ENCODE measurements at places on chromosomes 13 and 19. TPM values are rescaled to one million over a fixed set of nuclear protein-coding genes. Genes with fewer than 3 reads are reported as not detected.

NKPD1 gene
- 0.21 TPM for polyA plus RNA-seq

FPR2 gene
- 0.61 TPM for polyA plus RNA-seq

TTYH1 gene
- polyA plus RNA-seq: 3.2 TPM

GPR12 gene
- 0.23 TPM for polyA plus RNA-seq

CEACAM1 gene
- 2.1 TPM for polyA plus RNA-seq

CASP14 gene
- polyA plus RNA-seq: 0.31 TPM

CEACAM8 gene
- 0.09 TPM for polyA plus RNA-seq

GPR18 gene
- polyA plus RNA-seq: 0.19 TPM

IFNL1 gene
- polyA plus RNA-seq: not detected

HIPK4 gene
- polyA plus RNA-seq: 1.6 TPM

ZNF724 gene
- 2.4 TPM for polyA plus RNA-seq

SPART gene
- 55.0 TPM for polyA plus RNA-seq

FAM216B gene
- polyA plus RNA-seq: 0.06 TPM

- DNase-seq: no peak
Observed at GRCh38 chr13:48446464-48446863, 33.6 kb upstream of the LPAR6 start.

DNA sequence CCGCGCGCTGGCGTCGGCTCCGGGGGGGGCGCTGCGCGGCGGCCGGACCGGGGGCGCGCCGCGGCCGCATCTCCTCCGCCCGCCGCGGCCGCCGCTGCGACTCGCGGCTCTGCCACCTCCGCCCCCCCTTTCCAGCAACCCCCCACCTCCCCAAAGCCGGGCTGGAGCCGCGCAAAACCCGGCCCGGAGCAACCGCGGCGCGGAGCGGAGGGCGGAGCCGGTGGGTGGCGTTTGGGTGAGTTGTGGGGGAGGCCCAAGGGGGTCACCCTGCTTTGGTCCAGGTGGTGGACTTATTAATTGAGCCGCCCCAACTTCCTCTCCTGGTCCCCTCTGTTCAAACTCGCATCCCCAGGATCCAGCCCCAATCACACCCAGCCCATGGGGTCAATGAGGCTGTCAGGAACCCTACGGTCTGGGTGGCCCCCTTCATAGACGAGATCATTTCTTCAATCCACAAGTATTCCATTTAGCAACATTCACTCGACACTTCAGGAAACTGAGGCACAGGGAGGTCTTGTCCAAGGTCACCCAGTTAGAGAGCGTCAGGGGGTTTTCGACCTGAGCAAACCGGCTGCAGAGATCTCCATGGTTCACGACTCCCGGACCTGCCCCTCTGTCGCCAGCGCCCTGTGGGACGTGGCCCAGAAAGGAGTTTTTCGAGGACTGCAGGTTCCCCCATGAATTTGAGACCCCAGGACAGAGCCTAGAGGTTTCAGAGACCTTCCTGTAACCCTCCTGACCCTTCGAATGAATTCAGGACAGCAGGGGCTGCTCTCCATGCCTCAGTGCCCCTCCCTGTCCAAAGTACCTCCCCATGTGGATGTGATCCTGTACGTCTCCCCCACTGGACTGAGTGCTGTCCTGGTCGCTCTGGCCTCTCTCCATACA, 22.4 kb upstream of the SEMA6B start:
- no peak for DNase-seq

DNA sequence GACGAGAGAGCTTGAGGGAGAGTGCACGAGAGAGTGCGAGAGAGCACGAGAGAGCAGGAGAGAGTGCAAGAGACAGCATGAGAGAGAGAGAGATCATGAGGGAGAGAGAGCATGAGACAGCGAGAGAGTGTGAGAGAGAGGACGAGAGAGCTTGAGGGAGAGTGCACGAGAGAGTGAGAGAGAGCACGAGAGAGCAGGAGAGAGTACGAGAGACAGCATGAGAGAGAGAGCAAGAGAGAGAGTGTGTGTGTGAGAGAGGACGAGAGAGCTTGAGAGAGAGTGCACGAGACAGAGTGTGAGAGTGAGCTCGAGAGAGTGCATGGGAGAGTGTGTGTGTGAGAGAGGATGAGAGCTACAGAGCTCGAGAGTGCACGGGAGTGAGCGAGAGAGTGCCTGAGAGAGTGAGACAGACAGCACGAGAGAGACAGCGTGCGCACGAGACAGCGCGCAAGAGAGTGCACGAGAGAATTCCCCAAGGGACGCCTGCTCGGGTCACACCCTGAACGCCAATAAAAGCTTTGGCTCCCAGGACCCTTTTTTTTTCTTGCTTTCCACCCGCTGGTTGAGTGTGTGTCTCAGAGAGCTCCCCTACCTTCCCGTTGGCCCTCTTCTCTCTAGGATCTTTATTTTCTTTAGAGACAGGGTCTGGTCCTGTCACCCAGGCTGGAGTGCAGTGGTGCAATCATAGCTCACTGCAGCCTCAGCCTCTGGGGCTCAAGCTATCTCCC, 3.7 kb downstream of the CD70 start:
- DNase-seq: no peak

DNA sequence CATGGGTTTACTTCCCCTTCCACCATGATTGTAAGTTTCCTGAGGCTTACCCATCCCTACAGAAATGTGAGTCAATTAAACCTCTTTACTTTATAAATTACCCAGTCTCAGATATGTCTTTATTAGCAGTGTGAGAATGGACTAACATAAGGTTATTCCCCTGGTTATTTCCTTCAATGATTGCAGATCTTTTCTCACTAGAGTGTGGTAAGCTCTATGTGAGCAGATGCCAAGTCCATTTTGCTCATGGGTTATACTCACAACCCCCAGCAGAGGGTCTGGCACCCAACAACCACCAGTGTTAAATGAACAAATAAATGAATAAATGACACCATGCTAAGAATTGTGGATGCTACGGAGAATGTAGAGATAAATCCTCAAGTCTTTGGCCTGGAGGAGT, 472.8 kb downstream of the LIG4 start:
- DNase-seq: no peak

- DNase-seq: no peak
Observed at GRCh38 chr13:30116379-30116778, 191.0 kb downstream of the KATNAL1 start.

- DNase-seq: no peak
Observed at GRCh38 chr19:29378543-29379080, 147.2 kb upstream of the VSTM2B start.

DNA sequence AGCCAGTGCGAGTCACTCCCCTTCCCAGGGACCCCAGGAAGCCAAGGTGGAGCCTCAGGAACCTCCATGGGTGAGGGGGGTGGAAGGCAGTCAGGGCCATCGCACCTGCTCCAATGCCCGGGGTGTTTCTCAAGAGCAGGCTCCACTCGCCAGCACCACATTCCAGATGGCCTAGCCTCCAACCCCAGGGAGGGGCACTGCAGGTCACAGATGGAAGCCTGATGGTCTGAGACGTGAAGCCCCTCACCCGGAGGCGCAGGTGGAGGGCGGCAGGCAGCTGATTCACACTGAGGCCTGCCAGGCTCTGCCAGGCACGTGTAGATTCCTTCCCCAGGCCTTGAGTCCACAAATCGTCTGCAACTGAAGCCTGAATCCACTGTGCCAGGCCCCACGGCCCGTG, 23.0 kb upstream of the ISYNA1 start:
- DNase-seq: no peak

- peak; percentile 85 for DNase-seq
Observed at GRCh38 chr19:39406656-39407409, at the start of gene ZFP36. Gene ZFP36 (plus strand): TSS chr19:39406847. CDS start chr19:39406905, 58 bp downstream.

DNA sequence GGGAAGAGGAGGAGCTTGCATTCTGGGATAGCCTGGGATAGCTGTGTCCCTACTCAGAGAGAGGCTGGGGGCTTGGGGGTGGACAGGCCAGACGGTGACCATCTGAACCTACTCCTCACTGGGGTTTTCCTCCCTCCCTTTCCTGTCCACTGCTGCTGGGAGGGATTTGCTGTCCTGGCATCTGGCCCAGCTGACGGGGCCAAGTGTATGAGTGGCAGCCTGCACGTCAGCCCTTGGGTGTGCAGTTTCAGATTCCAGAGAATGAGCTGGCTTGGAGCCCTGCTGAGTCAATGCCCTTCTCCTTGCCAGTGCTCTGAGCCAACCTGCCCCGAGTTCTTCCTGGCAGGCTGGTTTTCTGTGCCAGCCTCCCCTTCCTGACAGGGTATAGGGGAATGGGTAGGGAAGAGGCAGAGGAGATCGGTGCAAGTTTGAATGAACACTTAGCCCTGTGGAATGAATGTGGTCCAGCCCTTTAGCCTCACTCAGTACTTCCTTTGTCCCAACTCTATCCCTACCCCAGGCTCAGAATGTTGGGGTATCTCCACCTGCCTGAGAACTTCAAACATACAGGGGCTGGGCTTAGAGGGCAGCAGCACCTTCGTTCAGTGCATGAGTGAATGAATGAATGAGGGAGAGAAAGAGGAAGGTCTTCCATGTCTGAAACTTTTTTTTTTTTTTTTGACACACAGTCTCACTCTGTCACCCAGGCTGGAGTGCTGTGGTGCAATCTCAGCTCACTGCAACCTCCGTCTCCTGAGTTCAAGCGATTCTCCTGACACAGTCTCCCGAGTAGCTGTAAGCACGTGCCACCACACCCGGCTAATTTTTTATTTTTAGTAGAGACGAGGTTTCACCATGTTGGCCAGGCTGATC, 1.8 kb upstream of the ANGPTL4 start:
- DNase-seq: peak; percentile 86

DNA sequence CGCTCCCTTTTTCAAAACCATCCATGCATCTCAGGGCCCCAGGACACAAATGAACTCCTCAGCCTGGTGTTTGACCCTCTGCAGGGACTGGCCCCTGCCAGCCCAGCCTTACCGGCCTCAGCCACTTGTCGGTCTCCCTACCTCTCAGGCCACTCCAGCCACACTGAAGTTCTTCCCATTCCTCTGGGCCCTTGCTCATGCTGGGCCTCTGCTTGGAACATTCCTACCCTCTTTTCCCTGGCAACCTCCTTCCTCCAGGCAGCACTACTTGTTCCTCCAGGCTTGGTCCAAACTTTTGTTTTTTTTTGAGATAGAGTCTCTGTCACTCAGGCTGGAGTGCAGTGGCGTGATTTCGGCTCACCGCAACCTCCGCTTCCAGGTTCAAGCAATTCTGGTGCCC, 7.6 kb upstream of the EGLN2 start:
- DNase-seq: no peak

- DNase-seq: no peak
Observed at GRCh38 chr13:32491028-32491427, 47.6 kb downstream of the N4BP2L2 start.

- no peak for DNase-seq
Observed at GRCh38 chr19:47510516-47511127, 4.2 kb downstream of the NAPA start.

DNA sequence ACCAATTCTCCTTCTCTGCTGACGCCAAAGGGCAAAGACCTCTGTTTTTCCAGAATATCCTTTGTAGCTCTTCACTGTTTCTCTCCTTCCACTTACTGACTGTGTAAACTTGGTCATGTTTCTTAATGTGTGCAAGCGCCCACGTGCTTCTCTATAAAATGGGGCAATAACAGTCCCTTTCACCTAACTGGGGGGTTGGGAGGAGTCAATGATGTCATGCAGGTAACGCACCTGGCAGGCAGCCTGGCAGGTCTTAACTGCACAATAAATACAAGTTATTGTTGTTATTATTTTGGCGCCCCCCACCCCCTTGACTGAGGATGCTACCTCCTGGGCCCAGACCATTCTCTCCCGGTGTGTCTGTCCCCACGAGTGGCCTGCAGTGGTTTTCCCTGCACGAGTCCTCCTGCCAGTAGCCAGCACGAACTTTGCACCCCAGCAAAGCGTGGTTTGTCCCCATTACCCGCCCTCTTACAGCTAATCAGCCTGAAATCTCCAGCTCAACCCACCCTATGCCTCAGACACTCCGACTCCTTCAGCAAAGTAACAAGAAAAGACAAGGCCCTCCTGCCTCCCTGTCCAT, 5.3 kb downstream of the SBSN start:
- DNase-seq: no peak

DNA sequence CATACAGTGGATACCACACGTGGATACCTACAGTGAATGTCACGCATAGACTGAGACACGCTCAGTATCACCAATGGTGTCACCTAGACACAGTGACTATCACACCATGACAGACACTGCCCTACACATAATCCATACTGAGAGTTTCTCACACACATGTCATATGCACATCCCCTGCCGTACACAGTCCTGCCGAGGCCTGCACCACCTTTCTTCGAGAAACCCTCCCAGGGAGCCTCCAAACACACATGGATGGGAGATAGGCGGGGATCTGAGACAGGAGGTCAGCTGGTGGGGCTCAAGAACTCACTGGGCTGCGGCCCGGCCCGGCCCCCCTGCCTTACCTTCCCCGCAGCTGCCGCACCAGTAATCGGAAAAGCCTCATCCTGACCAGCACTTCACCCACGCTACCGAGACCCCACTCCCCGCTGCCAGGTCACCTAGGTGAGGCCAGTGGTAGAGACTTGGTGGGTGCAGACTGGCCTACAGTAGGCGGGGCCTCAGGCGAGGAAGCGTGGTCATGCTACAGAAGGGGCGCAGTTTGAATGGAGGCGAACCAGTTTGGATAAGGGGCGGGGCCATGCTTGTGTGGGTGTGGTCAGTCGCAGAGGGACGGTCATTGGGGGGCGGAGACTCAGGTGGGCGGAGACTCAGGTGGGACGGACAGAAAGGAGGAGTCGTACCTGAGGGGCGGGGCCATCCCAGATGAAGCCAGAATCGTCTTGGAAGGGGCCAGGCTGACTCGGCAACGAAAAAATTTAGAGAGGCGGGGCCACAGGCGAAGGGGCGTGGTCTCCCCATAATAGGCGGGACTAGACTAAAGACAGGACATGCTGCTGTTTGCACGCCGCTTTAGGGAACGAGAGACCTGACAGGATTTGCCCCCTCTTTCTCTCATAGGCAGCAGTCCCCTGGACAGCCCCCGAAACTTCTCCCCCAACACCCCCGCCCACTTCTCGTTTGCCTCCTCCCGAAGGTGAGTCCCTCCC, 2.1 kb downstream of the MAST1 start:
- no peak for DNase-seq

GRCh38 chr13:80341101-80341755, at the start of gene SPRY2:
Gene SPRY2 (minus strand): TSS chr13:80341126. CDS start chr13:80337705, 3,421 bp downstream.
- peak; percentile 96 for DNase-seq

DNA sequence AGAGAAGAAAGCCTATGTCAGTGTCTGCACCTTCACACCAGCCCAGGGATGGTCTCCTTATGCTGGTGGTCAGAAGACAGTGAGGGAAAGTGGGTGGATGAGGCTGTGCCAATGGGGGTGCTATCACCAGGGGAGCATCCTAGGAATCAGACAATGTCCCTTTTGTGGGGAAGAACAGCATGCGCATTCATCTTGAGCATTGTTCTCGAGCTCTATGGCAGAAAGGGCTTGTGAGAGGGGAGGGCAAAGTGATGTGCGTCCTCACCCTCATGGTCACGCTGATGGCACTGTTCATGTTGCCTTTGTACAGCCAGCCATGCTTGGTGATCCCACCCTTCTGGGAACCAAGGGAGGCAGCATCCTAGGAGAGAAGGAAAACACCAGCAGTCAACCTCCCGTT, 56.1 kb downstream of the DOCK9 start:
- no peak for DNase-seq

DNA sequence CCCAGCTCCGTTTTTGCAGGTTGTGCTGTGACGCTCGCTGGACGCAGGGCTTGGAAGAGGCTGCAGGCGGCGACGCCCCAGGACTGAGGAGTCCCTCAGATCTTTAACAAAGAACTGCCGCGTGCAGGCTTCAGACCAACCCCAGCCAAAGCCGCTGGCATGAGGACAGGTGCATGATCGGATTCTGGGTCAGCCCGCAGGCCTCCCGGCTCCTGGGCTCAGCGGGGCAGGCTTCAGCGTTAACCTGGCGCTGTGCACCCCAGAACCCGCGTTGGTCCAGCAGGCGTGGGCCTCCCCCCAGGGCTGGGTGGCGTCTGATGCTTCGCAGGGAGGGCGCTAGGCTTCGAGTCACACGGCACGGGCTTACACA, 920 bp upstream of the TIMM13 start:
- no peak for DNase-seq

GRCh38 chr19:4007836-4008539, 452 bp downstream of the PIAS4 start:
- no peak for DNase-seq

GRCh38 chr19:33469171-33470039, 52.2 kb downstream of the PEPD start:
- DNase-seq: no peak

Measured in hindlimb muscle (tissue), 1 donor.